Mesothelial cell of epicardium (in vitro differentiated cells): ENCODE measurements at places on chromosomes 11 and 22.
A peak's percentile ranks its signal among the peaks of the same experiment; 100 is the strongest.

DNA sequence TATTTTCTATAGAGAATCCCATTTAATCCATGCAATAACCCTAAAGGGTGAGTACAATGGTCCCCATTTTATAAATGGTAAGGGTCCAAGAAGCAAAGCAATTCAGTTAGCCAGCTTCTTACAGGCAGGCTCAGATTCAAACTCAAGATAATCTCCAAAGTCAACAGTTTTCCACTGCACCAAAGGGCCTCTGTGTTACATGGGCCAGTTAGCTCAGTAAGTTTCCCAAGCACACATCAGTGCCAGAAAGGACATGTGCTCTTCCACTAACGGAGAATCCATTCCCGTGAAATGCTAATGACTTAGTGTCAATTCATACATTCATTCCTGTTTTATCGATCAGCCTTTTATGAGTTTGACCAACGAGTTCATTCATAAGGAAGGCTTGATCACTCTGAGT, 11.0 kb downstream of the SLC43A1 start:
- DNase-seq: no peak

GRCh38 chr11:22189660-22190059, 3.2 kb upstream of the ANO5 start:
- DNase-seq: no peak

DNA sequence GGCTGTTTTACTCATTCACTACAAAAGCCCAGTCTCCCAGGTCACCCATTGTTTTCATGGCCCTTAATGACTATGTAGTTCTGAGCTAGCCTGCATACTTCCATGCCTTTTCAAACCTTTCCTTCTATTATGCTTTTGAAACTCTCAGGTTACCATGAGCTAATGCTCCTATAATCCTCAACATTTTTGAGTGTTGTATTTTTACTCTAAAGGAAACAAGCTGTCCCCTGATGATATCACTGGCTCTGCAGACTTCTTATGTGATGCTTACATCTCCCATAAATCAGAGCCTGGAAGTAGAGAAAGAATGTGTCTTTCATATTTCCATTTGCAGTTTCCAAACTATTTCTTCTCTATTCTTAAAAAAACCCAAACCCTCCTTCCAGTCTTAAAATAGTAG, 159.0 kb upstream of the RAG2 start:
- no peak for DNase-seq

DNA sequence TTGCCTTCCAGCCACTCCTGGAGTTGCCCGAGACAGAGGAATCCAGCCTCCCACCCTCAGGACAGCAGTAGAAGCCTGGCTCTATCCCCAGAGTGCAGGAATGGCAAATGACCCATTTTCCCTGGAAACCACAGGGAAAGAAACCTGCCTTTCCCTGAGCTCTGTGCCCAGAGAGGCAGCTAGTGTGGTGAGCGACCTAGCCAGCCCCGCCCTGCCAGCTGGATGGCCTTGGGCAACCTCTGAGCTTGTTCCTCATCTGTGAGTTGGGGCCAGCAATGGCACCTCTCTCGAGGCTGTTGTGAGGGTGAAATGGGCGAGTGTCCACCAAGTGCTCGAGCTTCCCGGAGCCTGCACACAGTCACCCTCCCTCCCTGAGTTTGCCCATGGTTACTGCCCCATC, 3.7 kb downstream of the OMP start:
- no peak for DNase-seq

DNA sequence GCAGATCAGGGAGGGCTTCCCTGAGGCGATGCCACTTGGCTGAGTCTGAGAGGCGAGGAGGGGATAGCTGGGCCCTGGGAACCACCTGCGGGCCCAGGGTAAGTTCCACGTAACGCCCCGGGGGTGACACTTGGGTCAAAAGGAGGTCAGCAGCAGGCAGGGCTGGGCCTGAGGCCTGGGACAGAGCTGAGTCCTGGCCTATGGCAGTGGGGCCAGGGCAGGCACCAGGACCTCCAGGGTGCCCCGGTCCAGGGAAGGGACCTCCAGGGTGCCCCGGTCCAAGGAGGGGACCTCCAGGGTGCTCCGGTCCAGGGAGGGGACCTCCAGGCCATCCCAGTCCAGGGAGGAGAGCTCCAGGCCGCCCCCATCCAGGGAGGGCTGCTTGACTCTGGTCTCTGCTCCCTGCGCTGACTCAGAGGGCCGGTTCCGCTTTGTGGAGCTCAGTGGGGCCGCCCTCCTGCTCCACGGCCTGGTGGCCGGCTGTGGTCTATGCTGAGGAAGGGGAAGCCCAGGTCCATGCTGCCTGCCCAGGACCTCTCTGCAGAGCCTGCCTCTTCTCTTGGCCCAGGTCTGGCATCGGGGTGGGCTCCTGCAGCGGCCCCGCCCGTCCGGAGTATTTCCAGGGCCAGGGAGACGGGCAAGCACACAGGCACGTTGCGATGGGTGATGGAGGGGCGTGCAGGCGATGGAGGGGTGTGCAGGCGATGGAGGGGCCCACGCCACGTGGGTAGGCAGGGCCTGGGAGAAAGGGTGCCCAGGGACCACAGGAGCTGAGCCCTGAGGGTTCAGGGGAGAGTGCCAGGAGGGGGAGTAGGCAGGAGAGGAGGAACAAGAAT, 19.5 kb upstream of the WNT7B start:
- no peak for DNase-seq

- no peak for DNase-seq
Observed at GRCh38 chr11:36699271-36699670, 101.2 kb upstream of the RAG2 start.

GRCh38 chr11:114155116-114155515, 95.6 kb downstream of the ZBTB16 start:
- DNase-seq: no peak

DNA sequence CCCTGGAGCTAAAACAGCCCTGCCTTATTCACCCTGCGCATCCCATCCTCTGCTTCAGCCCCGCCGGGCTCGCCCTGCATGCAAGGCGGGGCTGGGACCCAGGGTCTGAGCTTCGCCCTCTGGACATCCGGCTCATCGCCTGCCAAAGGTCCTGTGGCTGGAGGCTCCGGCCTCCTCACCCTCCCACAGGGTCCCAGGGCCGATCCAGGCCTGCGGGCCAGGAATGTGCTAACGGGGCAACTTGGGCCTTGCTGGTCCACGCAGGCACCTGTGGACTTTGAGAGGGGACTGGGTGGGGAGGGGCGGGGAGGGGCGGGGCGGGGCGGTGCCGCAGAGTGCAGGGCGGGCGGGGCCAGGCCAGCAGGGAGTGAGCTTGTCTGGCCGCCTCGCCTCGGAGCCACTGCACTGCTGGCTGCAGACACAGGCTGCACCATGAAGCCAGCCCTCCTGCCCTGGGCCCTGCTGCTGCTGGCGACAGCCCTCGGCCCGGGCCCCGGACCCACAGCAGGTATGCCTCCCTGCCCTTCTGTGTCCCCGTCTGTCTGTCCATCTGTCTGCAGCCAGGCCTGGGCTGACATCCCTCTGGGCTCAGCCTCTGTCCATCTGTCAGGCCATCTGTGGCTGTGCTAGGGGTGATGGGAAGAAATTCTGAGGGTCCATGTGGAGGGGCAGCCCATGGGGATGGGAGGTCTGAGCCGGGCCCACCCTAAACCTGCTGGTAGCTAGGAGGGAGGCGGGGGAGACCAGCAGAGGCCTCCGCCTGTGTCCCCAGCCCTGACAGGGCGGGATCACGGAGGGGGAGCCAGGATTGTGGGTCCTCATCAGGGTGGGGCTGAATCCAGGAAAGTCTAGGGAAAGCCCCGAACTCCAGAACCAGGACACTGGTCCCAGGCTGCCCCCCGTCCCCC, at the start of gene SUSD2:
Gene SUSD2 (plus strand): TSS at position 400 of the 908 bp plus-strand sequence. CDS start 33 bp downstream, at position 433.
- DNase-seq: no peak

DNA sequence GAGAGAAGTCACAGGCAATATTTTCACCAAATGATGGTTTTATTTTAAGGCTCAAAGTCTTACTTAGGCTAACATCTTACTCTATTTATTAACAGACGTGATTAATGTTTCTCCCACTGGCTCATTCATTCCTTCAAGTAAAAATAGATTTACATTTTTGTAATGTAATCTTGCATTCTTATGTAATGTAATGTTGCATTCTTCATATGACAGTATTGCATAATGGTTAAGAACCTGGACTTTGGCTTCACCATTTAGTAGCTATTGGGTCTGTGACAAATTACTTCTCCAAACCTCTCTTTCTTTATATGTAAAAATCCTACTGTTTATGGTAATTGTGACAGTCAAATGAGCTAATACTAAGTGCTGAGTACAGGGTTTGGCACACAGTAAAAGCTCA, 3.3 kb upstream of the DIXDC1 start:
- DNase-seq: no peak

- DNase-seq: no peak
Observed at GRCh38 chr11:62854013-62854824, 14.8 kb upstream of the WDR74 start.

GRCh38 chr22:36756031-36756430, 19.9 kb downstream of the IFT27 start:
- no peak for DNase-seq

- no peak for DNase-seq
Observed at GRCh38 chr22:41565403-41566054, 4.7 kb downstream of the CSDC2 start.

DNA sequence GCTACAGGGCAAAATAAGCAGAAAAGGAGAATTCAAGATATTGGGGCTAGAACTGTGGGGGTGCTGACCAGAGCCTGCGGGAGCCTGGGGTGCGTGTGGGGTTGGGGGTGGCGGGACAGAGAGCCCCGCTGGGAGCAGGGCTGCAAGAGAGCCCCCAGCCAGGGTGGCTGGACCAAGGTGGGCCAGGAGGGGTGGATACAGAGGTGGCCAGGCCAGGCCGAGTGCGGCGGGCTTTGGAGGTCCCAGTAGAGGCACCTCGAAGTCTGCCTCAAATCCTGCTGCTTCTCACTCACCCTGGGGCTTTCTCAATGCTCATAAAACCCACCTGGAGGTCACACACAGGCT, 16.9 kb upstream of the MUC5B start:
- no peak for DNase-seq

DNA sequence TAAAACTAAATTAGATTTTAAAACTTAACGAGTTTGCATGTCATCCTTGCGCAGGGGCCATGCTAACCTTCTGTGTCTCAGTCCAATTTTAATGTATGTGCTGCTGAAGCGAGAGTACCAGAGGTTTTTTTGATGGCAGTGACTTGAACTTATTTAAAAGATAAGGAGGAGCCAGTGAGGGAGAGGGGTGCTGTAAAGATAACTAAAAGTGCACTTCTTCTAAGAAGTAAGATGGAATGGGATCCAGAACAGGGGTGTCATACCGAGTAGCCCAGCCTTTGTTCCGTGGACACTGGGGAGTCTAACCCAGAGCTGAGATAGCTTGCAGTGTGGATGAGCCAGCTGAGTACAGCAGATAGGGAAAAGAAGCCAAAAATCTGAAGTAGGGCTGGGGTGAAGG, 10.6 kb downstream of the LIMK2 start:
- DNase-seq: no peak

GRCh38 chr22:31192513-31192912, 19.6 kb upstream of the LIMK2 start:
- no peak for DNase-seq

- no peak for DNase-seq
Observed at GRCh38 chr22:35554297-35554845, 13.7 kb downstream of the RASD2 start.

DNA sequence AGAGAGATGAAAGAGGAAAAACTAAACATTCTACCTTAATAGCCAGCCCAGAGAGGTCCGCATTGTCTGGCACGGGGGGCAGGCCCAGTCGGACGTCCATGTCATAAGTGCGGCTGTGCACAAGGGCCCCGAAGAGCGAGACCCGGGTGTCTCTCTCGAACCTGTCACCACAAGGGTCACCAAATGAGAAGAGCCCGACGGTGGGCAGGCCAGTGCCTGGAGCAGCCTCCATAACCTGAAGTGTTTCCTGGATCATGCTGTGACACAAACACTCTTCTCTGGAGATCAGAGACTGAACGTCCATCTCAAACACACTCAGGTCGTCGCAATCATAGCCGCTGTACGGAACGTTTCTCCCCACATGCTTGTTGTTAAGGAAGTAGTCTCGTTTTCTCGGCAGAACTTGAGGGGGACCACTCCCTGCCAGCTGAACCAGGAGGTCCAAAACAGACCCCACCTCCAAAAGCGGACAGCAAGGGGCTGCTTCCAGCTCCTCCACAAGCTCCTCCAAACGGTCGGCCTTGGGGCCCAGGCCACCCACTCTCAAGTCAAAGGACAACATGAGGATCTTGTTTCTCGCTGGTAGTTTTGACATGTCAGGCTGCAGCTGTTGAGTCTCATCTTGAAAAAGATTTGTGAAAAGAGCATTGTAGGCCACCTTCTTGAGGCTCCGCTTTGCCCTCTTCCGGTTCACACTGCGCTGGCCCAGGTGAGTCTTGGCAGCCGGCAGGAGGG, 971 bp downstream of the TUBGCP6 start:
- DNase-seq: no peak

- no peak for DNase-seq
Observed at GRCh38 chr11:129063118-129063517, 120.4 kb upstream of the TP53AIP1 start.

- DNase-seq: no peak
Observed at GRCh38 chr22:31328544-31328960, 17.6 kb downstream of the PATZ1 start.

DNA sequence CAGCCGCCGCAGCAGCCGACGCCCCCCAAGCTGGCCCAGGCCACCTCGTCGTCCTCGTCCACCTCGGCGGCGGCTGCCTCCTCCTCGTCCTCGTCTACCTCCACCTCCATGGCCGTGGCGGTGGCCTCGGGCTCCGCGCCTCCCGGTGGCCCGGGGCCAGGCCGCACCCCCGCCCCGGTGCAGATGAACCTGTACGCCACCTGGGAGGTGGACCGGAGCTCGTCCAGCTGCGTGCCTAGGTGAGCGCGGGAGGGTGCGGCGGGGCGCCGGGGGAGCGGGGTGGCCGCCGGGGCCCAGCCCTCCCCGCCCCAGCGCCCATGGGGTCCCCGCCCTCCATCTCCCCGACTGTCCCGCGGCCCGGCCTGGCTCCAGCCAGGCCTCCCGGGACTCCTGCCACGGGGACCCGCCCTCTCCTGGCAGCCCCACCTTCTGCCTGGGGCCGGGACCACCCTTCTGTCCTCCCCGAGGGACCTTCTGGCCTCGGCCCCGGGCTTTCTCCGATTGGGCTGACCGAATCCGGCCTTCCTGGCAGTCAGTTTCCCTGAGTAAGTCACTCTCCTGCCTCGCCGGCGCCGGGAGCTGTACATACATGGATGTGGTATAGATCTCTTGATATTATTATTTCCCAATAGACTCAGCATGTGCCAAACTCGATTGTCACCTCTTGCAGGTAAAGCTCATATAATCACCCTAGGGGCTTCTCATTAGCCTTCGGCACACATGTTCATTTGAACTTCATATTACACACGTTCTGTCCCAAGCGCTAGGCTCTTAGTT, 720 bp downstream of the PACS1 start:
- DNase-seq: peak; percentile 48

- DNase-seq: no peak
Observed at GRCh38 chr11:69374946-69375310, 81.0 kb downstream of the MYEOV start.

DNA sequence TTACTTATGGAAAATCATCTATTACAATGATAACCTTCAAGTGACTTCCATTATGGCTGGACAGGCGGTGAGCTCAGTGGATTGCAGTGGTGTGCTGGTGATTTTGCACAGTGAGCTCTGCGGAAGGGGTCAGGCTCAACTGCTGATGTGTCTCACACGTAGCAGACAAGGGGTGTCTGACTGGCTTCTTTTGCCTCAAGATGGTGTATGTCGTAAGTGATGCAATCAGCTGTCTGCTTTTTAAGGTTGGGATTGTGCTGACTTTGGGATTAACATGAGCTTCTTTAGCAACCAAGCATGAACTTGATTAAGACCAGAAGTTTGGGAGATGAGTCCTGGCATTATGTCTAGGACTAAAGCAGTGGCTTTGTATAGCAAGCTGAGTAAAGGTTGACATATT, 49.5 kb downstream of the POLD3 start:
- DNase-seq: no peak

GRCh38 chr11:62710001-62710345, 2.5 kb downstream of the GNG3 start:
- DNase-seq: no peak
